Breast epithelium (tissue), 4 donors: ENCODE measurements at places on chromosomes 5 and 9.

DNA sequence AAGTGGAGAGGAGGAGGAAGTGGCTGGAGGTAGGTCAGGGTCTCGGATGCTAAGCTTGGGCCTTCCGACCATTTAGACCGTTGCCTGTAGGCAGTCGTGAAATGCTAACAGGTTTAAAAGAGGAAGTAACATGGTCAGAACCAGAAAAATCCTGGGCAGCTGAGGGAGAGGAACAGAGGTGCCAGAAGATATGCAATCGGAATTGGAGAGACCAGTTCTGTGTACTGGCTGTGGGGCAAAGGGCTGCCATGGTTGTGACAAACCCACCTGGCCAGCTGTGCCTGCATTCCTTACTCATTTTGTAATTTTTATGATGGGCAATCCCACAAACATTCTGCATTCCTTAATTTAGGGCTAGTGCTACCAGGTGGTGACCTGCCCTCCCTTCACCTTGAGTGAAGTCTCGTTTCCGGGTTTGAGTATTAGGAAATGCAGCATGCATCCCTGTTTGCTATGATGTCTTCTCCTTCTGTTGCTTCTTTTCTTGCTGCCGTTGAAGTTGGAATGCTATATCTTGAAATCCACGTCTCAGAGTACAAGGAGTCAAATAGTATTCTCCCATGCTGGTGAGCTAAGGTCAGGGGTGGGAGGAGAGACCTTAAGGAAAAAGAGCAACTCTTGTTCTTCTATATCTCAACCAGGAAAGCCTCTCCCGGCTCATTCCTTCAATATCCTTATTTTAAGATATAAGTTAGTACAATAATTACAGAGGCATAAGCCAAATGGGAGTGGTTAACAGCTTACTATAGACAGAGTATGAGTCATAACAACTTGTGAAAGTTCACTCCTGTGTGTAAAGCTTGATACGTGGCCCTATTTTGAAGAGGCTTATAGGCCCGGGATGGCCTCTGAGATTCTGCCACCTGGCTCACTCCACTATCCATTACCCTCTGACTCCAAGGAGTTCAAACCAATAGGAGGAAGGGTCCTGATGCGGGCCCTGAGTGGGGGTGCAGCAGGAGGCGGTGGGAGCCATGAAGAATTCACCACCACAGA is 37.0 kb downstream of the B4GALT1 start:
- no peaks in the 10 kb centered on the region for H3K36me3 ChIP-seq
- no peaks in the 10 kb centered on the region for H3K27me3 ChIP-seq
- H3K4me3 ChIP-seq, result no peak overlapping the region
- DNase-seq, result no peak
- H3K27ac ChIP-seq, result peak overlapping the region; percentile 33

DNA sequence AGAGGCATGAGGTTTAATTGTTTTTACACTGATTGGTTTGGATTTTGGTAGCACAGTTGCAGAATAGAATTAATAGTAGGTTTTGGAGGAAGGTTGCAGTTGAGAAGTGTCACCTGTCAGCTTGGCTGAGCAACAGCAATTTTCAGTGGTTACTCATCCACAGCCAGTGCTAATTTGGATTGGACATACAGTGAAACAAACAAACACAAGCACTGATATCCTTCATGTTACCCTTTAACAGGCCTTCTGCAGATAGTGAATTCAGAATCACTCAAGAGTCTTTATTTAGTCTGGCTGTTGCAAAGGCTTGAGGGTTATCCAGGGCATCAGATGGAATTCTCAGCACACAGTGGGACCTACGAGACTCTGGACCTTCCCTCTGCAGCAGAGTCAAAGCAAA is 31.8 kb upstream of the POU4F3 start:
- no peaks in the 10 kb centered on the region for H3K36me3 ChIP-seq
- H3K27me3 ChIP-seq, result no peaks in the 10 kb centered on the region
- DNase-seq, result no peak
- H3K27ac ChIP-seq, result no peak overlapping the region
- H3K4me1 ChIP-seq, result no peaks in the 10 kb centered on the region

- no peaks in the 10 kb centered on the region for H3K36me3 ChIP-seq
- H3K4me3 ChIP-seq, result no peak overlapping the region
- no peaks in the 10 kb centered on the region for H3K27me3 ChIP-seq
- DNase-seq, result no peak
- H3K27ac ChIP-seq, result no peak overlapping the region
- H3K4me1 ChIP-seq, result no peaks in the 10 kb centered on the region
Measured at GRCh38 chr5:126680191-126680817, 79.6 kb downstream of the PHAX start.

DNA sequence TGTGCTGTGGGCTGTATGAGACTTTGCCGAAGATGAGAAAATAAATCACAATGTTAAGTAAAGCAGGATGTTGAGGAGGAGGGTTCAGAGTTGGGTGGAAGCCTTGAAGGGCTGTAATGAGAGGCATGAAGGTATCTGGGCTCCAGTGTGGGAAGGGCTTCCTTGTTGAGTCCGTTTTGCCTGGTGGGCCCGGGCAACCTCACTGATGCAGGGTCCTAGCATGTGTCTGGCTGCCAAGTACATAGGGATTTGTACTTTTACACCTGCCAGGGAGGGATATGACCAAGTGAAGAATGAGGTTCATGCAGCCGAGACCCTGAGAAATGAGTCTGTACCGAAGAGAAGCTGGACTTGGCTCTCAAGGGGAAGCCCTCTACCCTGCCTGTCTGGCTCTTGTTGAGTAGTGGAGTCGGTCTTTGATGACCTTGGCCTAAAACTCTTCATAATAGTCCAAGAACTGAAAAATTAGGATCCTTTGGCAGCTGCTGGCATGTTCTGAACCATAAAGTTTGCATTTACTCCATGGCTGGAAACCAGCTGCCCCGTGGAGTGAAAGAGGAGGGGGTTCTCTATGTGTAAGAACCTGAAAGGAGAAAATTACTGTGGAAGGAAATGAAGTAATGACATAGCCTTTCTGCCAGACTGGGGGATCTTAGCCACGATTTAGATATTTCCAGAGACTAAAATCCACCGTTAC is 59.0 kb upstream of the DPYSL3 start:
- H3K36me3 ChIP-seq, result no peaks in the 10 kb centered on the region
- H3K27ac ChIP-seq, result no peak overlapping the region
- H3K4me1 ChIP-seq, result no peaks in the 10 kb centered on the region

DNA sequence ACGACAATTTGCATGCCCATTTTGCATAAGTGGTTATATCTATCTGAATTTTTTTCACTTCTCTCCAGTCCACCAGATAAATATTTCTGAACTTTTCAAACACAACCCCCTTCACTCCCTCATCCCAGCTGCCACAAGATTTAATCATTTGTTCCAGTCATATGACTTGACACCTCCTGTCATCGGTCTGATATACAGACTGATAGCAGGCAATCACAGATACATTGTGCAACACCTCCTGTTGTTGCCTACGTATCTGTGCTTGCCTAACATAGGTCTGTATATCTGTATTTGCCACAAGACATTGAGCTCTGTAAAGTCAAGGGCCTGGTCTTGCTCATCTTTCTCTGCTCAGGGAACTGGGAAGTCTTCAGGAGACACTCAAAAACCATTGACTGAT is 65.6 kb downstream of the GNA14 start:
- H3K4me3 ChIP-seq, result no peak overlapping the region
- no peak for DNase-seq
- H3K36me3 ChIP-seq, result no peaks in the 10 kb centered on the region
- no peaks in the 10 kb centered on the region for H3K27me3 ChIP-seq
- H3K4me1 ChIP-seq, result no peaks in the 10 kb centered on the region
